ENCODE measurements at places on chromosomes 11 and 22. TPM values are rescaled to one million over a fixed set of nuclear protein-coding genes. Genes with fewer than 3 reads are reported as not detected.
A peak's percentile ranks its signal among the peaks of the same experiment; 100 is the strongest.

DNA sequence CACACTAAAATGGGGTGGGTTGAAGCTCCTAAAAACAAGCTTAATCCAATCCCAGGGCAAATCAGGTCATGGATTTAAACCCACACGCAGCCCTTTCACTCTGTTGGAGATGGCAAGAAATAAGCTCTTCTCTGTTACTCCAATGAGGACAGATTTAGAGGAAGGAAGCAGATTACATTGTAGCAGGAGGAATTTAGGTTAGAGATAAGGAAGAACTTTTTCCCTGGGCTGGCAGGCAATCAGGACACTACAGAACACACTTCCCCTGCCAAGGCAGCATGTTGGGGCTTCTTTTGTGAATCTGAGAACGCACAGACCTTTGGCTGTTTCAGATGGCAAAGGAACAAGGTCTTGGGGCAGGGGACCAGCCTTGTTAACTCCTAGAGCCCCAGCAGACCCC, 46.2 kb downstream of the C11orf58 start:
- DNase-seq = peak; percentile 3

- peak; percentile 28 for DNase-seq
Observed at GRCh38 chr11:3021125-3021524, 29.0 kb upstream of the NAP1L4 start.

DNA sequence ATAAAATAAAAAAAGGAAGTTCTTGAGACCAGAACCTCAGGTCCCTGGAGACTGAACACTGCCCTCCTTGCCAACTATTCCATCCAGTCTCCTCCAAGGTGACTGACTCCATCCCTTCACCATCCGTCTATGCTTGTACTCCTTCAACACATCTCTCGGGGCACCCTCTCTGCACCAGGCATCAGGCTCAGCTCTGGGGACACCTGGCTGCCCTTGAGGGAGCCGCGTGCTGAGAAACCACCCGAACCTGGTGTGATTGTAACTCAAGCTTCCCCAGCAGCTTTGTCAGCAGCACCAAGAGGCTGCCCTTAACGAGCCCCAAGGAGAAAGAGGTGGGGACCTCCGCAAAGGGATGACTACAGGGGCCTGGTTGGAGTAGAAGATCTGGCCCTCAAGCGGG, 1.7 kb downstream of the PTPN5 start:
- DNase-seq = no peak

DNA sequence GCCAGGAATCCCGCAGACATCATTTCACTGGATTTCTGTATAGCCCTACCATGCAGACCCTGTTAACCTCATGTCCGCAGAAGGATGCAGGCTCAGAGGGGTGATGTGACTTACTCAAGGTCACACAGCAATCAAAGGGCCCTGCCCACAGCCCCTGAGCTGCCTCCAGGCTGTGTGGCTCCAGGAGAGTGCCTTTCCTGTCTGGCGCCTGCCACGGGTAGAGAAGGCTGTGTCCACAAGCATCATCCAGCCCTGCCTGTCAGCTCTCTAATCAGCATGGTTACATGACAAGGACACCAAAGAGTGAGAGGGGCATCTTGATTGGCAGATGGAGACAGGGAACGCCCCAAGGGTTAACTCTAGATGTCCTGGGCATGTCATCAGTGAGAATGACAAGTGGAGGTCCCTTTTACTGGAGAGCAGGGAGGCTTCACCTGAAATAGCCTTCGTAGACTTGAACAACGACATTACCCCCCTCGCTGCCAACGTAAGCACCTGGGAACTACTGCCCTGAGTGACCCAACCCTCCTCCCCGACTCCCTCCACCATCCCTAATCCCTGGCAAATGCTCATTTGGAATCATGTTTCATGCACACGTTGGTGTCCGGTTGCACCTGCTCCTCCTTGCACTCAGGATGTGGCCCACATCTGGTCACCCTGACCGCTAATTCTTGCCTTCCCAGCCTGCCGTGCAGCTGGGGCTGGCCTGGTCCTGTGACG, 6.9 kb downstream of the FGF19 start:
- no peak for DNase-seq

GRCh38 chr11:78575478-78575877, 814 bp upstream of the NARS2 start:
- no peak for DNase-seq

- DNase-seq = no peak
Observed at GRCh38 chr11:107184986-107185385, 166.7 kb upstream of the GUCY1A2 start.

DNA sequence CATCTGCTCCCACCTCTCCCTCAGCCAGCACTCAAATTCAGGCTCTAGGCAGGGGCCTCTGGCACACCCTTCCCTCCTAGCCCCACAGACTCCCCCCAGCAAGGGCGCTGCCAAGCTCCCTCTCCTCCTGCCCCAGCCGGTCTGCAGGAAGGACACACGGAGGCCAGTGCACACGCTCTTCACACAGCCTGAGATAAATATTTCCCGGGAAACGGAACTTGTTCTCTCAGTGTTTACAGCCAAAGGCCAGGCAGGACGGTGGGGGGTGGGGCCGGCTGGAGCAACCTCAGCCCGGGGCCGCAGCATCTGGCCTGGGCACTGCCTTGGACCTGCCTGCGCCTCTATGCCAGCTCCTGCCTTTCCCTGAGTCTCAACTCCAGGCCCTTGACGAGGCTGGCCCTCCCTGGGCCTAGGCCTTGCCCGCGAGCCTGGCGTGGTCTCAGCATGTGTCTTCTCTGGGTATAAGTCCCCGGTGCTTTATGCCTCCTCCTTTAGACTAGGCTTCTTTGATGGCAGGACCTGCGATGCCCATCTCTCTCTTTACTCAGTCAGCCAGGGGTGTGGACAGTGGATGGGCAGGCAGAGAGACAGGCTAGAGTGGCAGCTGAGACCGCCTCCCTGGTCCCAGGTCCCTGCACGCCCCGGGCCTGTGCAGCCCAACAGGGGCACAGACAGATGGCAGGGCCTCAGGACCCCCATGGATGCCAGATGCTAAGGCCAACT, 48.4 kb downstream of the PDE2A start:
- DNase-seq = no peak

GRCh38 chr11:21133722-21134121, 464.3 kb downstream of the NELL1 start:
- DNase-seq = no peak

DNA sequence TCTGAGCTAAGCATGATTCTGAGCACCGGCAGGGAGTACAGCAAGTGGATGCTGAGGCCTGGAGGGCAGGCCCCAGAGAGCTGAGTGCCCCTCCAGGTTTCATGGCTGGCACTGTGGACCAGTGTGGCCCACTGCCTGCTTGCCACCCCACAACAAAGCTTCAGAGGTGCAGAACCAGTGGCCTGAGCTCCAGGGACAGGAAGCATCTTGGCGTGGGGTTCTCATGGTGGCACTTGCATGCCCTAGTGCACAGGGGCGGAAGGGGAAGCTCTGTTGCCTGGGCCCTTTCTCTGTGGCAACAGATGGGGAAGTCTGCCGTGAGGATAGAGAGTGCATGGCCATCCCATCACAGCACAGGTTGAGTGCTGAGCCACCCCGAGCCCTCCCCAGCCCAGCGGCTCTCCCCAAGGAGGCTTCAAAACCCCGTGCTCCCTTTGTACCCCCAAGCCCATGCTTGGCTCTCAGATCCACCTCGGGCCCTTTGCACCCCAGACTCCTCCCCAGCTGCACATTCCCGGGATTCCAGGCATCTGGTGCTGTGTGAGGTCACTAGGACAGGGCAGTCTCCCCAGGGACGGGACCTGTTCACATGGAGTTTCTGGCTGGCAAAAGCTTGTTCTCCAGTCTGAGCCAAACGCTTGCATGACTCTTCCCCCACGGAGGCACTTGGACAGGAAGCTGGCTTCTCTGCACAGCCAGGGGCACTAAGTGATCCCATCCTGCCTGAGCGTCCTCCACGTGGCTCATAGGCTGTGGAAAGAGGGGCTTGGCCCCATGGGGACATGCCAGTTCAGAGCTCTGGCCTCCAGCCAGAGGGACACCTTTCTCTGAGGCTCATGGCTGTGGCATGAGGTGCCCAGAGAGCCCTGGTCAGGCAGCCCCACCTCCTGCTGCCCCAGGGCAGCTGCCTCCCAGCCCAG, 4.2 kb downstream of the SLC25A1 start:
- DNase-seq = no peak

DNA sequence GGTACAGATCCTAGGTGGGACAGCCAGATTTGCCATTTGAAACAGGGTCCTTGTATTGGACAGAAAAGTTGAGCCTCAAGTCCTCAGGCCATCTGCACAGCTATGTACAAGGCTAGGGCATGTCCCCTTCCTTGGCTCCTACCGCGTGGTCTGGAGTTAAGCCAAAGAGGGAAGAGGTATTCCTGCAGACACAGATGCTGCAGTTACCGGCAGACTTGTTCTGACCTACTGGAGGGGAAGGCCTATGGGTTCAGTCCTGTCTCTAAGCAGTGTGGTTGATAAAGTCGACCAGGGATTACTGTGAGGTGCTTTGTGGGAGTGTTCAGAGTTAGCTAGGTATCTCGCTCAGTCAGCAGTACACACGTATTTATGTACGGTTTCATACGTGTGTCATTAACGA, 180.6 kb downstream of the ADAMTS15 start:
- DNase-seq = no peak

GRCh38 chr11:35064114-35064800, 74.7 kb upstream of the CD44 start:
- DNase-seq = no peak

DNA sequence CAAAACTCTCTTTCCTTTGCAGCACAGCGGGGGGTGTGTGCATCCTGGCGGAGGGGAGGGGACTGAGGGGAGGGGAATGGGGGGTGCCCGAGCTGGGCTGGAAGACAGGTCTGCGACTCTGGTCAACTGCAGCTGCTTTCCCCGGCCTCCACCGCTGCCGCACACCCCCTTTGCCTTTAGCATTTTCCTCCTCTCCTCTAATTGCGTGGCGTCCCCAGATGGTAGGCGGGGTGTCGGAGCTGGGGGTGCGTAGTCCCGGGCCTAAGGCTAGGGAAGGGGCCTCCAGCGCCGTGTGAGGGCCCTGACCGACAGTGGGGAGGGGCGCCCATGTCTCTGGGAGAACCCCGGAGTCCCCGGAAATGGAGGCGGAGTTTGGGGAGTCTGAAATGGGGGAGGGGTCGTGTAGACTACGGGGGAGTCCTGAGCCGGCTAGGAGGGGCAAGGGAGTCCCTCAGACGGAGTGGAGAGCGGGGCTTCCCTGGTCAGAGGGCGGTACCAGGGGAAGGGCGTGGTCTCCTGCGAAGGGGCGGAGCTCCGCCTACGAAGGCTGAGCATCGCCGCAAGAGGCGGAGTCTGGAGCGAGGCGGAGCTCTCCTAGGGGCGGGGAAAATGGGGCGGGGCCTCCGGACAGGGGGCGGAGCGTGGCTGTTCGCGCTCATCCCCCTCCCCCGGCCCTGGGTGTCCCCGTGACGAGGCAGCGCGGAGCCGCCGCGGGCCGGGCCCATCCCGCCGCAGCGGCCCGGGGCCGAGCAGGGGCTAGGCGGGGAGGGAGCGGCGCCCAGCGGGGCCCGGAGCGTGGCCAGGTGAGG, at the start of gene PELI3:
Gene PELI3 (plus strand): TSS at position 681 of the 809 bp plus-strand sequence. CDS start 1,224 bp downstream, outside the sequence.
- DNase-seq = peak; percentile 91

- DNase-seq = no peak
Observed at GRCh38 chr11:121446752-121447156, 5.4 kb upstream of the SORL1 start.

- DNase-seq = no peak
Observed at GRCh38 chr22:39915295-39915726, 14.4 kb downstream of the GRAP2 start.

- no peak for DNase-seq
Observed at GRCh38 chr11:3933165-3933628, 77.7 kb downstream of the STIM1 start.

- DNase-seq = no peak
Observed at GRCh38 chr22:17130199-17130598, 9.0 kb upstream of the TMEM121B start.

DNA sequence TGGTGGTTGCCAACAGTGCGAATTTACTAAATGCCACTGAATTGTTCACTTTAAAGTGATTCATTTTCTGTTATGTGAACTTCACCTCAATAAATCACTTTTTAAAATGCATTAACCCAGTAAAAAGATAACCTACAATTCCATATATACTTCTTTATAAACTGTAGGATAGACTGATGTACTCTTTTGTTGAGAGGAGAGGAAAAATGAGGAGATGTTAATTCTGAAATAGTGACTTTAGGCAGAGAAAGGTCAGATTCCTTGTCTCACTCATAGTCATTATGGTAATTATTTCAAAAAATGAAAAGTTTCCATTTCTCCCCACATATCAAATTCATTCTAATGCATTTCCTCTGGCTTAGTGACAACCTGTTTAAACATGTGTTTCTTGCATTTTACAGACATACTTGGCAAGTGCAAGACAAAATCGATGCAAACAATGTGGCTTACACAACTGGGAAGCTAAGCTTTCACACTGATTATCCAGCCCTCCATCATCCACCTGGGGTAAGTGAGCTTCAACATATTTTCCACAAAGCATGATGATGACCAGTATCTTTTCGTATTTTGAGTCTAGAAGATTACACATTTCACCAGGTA, 74.5 kb downstream of the BBOX1 start:
- DNase-seq = no peak

GRCh38 chr11:63917692-63918506, 935 bp upstream of the RCOR2 start:
- DNase-seq = no peak

DNA sequence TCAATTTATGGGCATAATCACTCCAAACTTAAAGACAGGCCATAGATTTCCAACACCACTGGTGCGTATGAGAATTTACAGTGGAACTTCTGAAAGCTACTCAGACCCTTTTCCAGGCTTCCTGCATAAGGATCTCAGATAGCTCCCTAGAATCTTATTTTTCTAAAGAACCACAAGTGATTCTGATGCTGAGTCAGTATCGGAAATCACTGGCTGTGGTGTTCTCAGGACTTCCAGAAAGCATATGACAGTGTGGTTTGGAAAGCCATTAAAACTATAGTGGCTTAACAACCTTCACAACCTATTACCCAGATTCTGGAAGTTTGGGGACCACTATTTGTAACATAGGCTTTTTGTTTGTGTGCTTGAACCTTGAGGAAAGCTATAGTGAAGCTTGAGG, 756.0 kb downstream of the DLG2 start:
- DNase-seq = no peak

GRCh38 chr11:12045914-12046635, 37.6 kb upstream of the DKK3 start:
- DNase-seq = no peak

GRCh38 chr22:19615867-19616581, 91.8 kb upstream of the CLDN5 start:
- no peak for DNase-seq

GRCh38 chr11:119056421-119056999, 495 bp downstream of the HYOU1 start:
- peak; percentile 73 for DNase-seq

CEP126 gene
- total RNA-seq = 1.8 TPM

CARD10 gene
- 0.09 TPM for total RNA-seq

UBE2L6 gene
- 122 TPM for total RNA-seq

OR51G1 gene
- not detected for total RNA-seq

MS4A8 gene
- total RNA-seq = not detected

OR6A2 gene
- total RNA-seq = 0.10 TPM

RASL10A gene
- total RNA-seq = 0.20 TPM

SLCO2B1 gene
- total RNA-seq = not detected

NCR3LG1 gene
- total RNA-seq = 0.54 TPM

TSSK2 gene
- total RNA-seq = not detected
